ENCODE measurements at places on chromosomes 6 and 20.

- no peak for DNase-seq
Observed at GRCh38 chr6:134722200-134722870, 227.6 kb downstream of the ALDH8A1 start.

DNA sequence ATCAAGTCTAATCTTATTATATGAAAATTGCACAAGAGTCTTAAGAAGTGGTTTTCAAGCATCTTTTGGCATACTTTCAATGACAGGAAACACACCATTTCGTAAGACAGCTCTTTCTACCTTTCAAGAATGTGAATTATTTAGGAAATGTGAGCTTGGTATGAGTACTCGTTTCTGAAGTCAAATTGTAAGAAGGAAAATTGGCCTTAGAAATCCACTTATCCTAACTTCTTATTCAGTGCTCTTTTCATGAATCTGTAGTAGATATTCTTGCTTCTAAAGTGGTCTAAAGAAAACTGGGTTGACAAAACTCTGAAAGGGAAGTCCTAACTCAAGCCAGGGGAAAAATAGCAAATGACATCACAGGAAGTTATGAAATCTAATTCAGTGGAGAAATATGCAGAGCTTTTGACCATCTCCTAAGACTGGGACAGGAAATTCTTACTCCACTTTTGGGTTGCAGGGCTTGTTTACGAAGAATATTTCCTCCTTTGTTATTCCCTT, 38.5 kb upstream of the OGFRL1 start:
- DNase-seq: no peak

DNA sequence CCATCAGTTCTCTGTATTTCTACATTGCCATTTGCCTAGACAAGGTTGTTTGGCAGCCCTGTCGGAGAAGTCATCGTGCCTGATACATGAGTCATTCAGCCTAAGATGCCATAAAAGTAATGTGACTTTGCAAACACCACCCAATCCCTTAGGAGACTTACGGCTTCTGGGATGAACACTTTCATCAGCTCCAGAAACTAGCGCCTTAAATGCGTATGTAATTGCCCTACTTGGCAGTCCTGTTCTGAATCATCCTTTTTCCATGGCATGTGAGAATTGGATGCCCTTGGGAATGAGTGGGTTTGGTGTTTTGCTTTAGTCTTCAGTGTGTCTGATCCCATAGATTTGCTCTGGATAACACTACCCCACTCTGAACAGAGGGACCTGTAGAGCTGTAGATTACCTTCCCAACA, 158.5 kb downstream of the SASH1 start:
- DNase-seq: no peak

DNA sequence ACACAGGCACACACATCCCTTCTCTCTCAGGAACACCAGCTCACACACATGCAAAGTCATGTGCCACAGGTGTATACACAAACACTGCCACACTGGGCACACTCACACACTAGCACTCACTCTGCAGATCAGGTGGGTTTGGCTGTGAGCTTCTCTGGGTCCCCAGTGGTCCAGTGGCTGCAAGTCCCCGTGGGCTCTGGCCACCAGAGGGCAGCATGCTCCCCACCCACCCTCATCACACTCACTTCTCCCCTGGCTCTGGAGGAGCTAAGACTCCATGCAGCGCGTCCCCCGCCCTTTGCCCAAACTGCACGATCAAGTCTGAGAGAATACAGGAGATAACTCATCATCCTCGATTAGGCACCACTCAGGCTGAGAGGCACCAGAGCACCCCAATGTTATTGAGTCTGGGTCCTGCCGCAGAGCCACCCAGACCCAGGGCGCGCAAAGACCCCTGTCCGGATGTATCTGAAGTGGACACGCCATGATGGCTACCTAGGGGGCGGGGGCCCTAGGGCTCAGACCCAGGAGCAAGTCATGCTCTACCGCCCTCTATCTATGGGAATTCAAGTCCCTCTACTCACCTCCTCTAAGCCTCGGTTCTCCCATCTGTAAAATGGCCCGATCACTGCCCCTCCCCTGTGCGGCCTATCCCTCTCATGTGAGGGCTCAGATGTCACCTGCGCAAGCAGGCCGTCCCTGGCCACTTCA, 90.5 kb downstream of the GRM4 start:
- peak; percentile 41 for DNase-seq

DNA sequence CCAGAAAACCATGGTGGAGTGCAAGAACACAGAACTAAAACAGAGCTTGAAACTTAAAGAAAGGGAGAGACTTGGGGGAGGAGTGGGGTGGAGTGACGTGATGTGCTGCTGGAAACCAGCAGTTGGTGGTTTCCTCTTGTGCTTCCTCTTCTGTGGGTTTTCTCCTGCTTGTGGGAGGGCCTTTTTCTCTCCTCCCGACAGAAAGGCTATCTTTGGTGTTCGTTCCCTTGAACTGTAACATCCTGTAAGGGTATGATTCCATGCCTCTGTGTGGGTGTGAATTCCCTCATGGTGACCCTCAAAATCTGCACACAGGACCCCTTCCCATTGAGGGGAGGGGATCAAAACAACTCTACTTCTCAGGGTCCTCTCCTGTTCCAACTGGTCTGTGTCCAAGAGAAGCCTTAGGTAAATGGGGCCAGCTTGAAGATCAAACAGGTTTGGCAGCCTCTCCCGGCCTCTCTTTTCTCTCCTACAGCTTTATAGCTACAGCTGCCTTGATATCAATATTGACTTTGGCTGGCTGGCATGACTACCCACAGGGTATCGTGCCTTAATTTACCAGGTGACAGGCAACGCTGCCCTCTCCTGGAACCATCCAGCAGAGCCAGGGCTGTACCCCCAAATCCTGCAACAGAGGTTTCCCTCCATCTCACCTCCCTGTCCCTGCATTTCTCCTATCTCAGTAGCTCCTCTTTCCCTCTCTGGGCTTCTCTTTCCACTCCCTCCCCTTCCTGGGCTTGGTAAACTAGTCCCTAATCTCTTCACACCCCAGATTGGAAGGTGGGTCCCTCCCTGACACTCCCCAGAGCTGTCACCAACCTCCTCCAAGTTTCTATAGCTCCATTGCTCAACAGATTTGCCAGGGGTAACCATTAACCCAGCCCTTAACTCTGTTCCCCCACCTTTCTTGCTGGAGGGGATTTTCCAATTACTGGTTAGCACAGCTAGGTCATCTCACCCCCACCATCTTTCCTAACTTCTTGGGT, 1.5 kb upstream of the MSH5 start:
- DNase-seq: peak; percentile 90

- DNase-seq: no peak
Observed at GRCh38 chr6:132085731-132086130, 134.6 kb upstream of the CCN2 start.

DNA sequence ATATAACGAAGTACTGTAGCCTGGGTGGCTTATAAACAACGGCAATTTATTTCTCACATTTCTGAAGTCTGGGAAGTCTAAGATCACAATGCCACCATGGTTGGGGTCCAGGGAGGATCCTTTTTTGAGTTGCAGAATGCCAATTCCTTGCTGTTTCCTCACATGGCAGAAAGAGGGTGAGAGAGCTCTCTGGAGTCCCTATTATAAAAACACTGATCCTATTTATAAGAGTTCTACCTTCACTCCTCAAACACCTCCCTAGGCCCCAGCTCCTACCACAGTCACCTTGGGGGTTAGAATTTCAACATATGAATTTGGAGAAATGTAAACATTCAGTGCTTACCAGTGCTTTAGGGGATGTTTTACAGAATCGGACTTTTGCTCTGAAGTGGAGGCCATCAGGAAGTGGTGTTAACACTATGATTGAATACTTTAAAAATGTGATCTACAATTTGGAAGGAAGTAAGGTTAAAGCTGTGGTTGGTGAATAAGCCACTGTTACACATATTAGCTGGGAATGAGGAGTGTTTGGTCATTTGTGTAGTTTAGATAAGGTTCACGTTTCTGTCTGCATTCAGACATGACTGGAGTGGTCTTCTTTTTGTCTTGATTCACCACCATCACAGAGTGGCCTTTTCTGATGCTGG, 79.9 kb upstream of the SPTLC3 start:
- DNase-seq: no peak

DNA sequence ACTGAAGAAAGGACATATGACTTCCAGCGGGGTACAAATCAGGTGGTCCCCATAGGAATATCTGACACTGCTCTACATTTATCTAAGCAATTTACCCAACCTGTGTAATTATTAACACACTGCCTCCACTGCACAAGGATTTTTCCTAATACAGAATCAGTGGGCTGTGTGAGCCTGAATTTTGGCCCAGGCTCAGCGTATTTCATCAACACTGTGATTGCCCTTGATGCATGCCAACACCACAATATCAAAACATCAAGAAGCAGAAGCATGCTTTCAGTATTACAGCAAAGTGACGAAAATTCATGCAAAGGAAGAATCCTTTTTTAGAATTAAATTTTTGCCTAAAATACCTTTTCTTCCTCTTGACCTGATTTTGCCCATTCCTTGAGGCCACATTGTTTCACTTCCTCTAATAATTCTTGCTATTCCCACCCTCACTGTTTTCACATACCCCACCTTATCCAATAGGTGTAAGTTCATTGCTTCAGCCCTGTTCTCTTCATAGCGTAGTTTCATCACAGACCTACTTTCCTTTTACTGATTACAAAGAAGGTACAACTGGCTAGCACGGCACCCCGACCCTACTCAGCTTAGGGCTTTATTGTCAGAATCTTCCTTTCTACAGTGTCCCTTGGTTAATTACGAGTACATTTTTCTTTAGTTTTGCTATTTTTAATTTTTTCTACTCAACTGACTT, 83.7 kb upstream of the PTCHD4 start:
- no peak for DNase-seq

GRCh38 chr6:56860475-56860874, 94.4 kb upstream of the BEND6 start:
- DNase-seq: no peak

- no peak for DNase-seq
Observed at GRCh38 chr6:150068151-150068550, 770 bp downstream of the ULBP3 start.

- no peak for DNase-seq
Observed at GRCh38 chr20:2217857-2218539, 77.8 kb upstream of the TGM3 start.

DNA sequence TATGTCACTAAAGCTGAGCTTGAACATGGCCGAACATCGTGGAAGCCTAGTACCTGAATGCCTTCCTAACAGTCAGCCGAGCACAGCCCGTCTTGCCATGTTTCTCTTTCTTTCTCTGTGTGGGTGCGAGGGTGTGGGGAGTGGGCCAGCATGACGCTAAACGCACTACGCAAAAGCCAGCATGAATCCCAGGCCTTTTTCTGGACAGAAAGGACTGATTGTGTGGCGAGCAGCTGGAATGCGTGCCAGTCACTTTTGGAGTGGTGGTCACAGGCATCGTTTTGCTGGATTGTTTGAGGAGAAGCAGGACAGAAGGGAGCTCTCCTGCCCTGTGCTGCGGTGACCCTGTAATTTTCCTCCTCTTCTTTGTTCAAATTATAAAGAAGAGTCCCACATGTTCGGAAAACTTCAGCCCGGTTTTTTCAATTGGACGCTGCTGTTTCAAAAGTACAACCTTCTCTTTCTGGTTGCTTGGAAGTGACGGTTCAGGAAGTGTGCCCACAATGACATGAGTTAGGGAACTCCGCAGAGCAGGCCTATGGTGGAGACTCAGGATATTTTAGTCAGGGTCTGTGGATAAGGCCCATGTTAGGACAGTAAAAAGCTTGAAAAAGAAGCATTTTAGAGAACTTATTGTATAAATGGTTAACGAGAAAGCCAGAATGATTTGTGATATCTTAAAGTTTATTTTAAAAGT, 54.3 kb downstream of the PDE7B start:
- DNase-seq: no peak

GRCh38 chr20:62066339-62066982, 780 bp upstream of the TAF4 start:
- DNase-seq: peak; percentile 75

DNA sequence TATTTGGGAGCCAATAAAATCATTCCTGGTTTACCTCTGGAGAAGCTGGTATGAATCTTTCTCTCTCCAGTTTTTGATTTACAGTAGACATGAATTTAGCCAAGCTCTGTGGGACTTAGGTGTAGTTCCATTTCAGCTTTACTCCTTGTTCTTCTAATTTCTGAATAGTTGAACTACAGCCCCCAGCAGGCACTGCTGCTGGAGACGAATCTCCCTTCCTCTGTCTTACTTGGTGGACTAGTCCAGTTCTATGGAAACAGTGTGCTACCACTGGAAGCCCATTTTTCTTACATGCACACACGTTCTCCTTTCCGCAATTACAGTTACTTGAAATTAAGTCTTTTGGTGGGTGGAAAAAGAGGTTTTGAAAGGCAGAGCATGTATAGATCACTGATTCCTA, 42.3 kb downstream of the RALGAPB start:
- no peak for DNase-seq

DNA sequence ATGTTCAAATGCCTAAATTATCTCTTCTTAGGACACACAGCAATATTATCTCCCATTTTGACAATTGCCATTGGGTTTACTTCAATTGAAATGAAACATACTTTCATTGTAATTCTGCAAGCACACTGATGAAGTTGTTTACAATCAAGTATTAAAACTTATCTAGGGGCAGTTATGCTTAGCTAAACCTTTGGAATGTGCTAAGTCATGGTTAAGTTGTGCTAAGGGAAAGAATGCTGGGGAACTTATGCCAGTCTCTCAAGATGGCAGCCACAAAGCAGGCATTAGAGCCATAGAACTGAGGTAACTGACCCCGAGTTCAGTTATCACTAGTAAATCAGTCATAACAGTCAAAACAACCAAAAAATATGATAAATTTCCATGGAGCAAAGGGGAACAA, 59.1 kb upstream of the NT5E start:
- no peak for DNase-seq

DNA sequence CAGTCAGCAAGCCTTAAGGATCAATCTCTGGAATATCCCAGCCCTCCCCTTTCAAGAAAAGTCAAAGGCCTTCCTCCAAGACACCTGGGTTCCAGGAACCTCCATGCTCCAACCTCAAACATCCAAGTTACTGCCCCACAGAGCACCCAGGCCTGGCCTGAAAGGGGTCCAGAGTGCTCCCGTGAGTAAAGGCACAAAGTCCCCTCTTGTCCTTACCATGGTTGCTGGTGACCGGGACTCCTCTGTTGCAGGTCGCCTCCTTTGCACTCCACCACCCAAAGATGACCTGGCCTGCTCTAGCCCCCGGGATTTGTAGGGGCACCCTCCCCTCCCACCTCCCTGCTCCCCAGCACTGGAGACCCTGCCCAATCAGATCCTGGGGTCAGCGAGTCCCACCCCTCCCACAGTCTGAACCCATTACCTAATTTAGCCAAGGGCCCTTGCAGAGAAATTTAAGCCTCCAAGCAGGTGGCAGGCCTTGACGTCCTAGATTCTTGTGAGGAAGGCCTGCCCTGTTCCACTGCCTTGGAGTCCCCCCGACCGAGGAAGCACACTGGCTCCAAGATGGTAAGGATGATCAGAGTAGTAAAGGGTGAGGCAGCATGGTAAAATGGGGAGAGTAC, at the start of gene TNNC2:
Gene TNNC2, minus strand, starts transcription at position 283 of the 623 bp plus-strand sequence. Its CDS starts 64 bp downstream, at position 219.
- DNase-seq: no peak

DNA sequence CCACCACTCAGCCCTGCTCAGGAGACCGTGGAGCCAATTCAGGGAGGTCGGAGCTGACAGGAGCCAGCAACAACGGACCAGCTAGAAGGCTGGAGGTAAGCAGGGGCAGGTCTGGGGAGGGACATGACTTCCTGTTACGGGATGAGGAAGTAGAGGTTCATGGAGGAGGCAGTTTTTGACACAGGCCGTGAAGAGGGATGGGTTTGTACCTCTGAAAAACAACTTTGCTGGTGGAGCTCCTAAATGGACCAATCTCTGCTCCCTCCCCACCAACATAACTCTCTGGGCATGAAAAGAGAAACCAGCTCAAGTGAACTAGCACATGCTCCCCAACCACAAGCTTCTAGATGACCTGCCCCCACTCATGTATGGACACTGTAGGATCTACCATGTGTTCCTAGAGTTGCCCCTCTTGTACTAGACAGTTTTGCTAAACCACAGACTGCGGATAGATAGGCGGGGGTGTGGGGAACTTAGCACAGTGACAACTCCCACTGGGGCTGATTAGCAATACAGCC, 31.4 kb downstream of the RALGAPA2 start:
- no peak for DNase-seq

Measured in NCI-H1092 treated with DMSO at 0.1 percent for 48 hours (cell line).